Upper lobe of left lung (tissue), 6 donors: ENCODE measurements at places on chromosomes 7 and 10.
A peak's percentile ranks its signal among the peaks of the same experiment; 100 is the strongest.

DNA sequence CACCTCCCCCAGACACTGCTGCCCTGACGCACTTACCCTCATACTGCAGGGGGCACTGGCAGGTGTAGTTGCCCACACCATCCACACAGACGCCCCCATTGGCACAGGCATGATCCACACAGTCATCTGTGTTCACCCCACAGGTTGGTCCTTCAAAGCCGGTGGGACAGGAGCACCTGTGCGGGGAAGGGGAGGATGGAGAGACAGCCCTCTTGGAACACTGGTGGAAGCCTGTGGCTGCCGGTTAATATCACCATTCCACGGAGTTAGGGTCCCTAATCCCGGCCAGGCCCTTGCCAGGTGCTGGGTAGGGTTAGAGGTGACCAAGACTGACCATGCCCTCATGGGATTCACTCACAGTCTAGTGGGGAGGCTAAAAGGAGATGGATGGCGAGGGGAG, 171.8 kb downstream of the SLIT1 start:
- no peak overlapping the region for H3K27ac ChIP-seq
- H3K4me1 ChIP-seq: no peaks in the 10 kb centered on the region
- no peaks in the 10 kb centered on the region for H3K36me3 ChIP-seq
- H3K27me3 ChIP-seq: no peaks in the 10 kb centered on the region
- no peak for DNase-seq

DNA sequence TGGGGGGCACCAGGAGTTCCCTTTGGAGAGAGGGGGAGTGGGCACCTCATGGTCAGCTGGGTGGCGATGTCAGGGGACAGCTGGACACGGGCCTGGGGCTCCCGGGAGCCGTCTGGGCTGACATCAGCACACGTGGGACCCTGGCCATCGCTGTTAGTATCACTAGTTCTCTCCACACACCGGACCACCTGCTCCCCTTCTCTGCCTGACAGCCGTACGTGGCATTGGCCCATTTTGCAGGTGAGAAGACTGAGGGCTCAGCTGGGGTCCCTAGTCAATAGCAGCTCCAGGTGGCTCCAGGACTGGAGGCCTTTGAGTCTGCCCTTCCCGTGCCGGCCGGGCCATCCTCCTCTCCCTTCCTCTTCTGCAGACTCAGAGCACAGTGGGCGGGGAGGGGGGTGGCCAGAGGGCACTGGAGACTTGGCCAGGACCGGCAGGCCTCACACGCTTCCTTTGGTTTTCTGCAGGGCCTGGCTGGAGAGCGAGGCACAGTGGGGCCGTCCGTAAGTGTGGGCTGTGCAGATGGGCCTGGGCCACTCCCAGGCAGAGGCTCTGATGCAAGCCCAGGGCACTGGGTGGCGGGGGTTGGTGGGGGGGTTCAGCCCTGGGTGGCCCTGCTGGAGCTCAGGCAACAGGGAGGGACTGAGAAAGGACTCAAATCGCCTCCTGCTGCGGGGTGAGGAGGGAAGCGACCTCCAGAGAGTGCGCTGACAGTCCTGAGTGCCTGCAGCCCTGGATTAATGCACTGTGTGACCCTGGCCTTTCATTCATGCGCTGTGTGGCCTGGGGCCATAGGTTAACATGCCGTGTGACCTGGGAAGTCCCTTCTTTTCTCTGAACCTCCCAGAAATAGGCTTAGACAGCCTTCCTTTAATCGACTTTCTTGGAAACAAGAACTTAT, 78.2 kb downstream of the MYL10 start:
- no peak for DNase-seq
- H3K4me1 ChIP-seq: no peaks in the 10 kb centered on the region
- no peak overlapping the region for H3K4me3 ChIP-seq
- H3K27me3 ChIP-seq: no peaks in the 10 kb centered on the region
- H3K36me3 ChIP-seq: no peaks in the 10 kb centered on the region

DNA sequence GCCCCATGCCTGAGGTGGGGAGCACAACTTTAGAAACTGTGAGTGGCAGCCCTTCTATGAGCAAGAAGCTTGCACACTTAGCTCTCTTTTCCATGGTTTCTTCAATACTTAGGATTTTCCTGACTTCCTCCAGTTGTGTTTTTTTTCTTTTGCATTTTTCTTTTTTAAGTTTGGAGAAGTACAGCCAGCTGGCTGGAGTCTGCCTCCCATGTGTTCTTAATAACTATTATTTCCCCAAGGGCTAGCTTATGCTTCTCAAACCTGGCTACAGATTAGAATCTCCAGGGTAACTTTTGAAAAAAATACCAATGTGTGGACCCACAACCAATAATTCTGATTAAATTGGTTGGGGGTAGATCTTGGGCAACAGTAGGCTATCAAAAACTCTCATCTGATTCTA, 37.4 kb upstream of the MEOX2 start:
- no peaks in the 10 kb centered on the region for H3K36me3 ChIP-seq
- H3K27ac ChIP-seq: no peak overlapping the region
- no peak overlapping the region for H3K4me3 ChIP-seq
- DNase-seq: no peak

DNA sequence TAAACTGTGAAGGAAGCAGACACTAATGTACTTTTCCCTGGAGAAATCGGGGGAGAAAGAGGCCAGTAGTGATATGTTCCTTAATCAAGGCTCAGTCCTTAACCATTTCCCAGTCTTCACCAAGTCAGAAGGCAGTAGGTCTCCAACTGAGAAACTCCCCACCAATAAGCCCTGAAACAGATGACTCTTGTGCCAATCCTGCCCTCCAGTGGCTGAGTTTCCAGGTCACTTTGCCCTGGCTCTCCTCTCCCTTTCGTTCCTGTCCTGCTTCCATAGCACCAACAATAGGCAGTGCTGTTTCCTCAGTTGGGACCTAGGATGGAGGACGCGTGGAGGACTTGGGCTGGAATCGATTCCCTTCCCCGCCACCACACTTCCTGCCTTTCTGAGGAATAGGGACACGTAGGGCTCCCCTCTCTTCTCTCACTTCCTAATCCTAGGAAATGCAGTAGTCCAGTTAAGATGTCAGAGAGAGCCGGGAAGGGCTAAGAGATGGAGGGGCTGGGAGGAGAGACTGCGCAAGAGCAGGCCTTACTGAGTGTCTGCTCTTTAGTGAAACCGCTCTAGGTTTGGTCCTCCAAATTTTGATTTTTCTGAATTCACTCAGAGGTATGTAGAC, 23.4 kb downstream of the ATOH7 start:
- no peaks in the 10 kb centered on the region for H3K36me3 ChIP-seq
- DNase-seq: no peak
- H3K27me3 ChIP-seq: no peaks in the 10 kb centered on the region
- H3K4me1 ChIP-seq: no peaks in the 10 kb centered on the region
- no peak overlapping the region for H3K27ac ChIP-seq

- DNase-seq: no peak
- no peaks in the 10 kb centered on the region for H3K27me3 ChIP-seq
- no peaks in the 10 kb centered on the region for H3K4me1 ChIP-seq
- no peak overlapping the region for H3K27ac ChIP-seq
Measured at GRCh38 chr10:121131426-121132265, 280.5 kb downstream of the WDR11 start.

GRCh38 chr10:60424971-60425370, 35.3 kb upstream of the ANK3 start:
- H3K27ac ChIP-seq: no peak overlapping the region
- H3K4me1 ChIP-seq: no peaks in the 10 kb centered on the region
- no peak for DNase-seq
- no peaks in the 10 kb centered on the region for H3K27me3 ChIP-seq

DNA sequence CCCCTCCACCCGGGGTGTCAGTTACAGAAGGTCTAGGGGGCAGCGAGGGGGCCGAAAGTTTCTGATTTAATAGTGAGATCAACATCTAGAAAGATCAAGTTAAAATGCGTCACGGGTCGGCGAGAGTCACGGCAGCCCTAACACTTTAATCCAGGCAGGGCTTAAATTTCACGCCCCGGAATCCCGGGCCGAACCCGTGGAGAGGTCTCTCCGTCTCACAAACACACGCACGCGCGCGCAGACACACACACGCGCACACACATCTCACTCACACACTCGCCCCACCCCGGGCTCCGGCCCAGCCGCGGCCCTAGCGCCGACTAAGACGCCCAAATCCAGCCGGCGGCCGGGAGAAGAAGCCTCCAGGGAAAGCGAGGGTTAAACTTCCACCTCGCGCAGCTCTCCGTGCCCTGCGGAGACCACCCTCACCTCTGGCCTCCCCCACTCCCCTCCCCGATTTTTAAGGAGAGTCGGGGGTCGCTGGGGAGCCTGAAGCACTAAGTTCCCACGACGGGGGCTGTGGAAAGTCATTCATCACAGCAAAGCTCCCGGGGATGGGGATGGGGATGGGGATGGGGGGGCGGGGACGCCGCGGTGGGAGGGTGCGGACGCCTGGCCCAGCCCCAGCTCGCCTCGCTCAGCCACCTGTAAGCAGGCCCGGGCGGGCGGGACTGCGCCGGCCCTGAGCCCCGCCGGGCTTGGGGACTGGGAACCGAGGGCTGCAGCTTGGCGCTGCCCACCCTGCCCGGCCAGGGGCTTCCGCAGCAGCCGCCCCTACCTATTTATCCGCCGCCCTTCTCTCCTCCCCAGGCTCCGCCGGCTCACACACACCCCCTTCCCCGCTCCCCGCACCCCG, 1.6 kb downstream of the PDGFA start:
- peaks cover 23% of the 10 kb centered on the region for H3K27me3 ChIP-seq
- DNase-seq: peak; percentile 62
- no peaks in the 10 kb centered on the region for H3K36me3 ChIP-seq
- peak overlapping the region; percentile 84 for H3K27ac ChIP-seq

GRCh38 chr7:45670227-45670626, 96.1 kb downstream of the ADCY1 start:
- DNase-seq: no peak
- H3K27me3 ChIP-seq: no peaks in the 10 kb centered on the region
- H3K27ac ChIP-seq: no peak overlapping the region
- H3K4me1 ChIP-seq: no peaks in the 10 kb centered on the region
- no peak overlapping the region for H3K4me3 ChIP-seq

GRCh38 chr10:127694580-127695193, 42.3 kb upstream of the FOXI2 start:
- H3K4me3 ChIP-seq: no peak overlapping the region
- H3K4me1 ChIP-seq: no peaks in the 10 kb centered on the region
- no peaks in the 10 kb centered on the region for H3K36me3 ChIP-seq
- H3K27ac ChIP-seq: no peak overlapping the region

- DNase-seq: no peak
- no peaks in the 10 kb centered on the region for H3K36me3 ChIP-seq
- H3K4me1 ChIP-seq: no peaks in the 10 kb centered on the region
- no peaks in the 10 kb centered on the region for H3K27me3 ChIP-seq
- no peak overlapping the region for H3K27ac ChIP-seq
- no peak overlapping the region for H3K4me3 ChIP-seq
Measured at GRCh38 chr7:91537260-91538152, 273.3 kb downstream of the FZD1 start.

DNA sequence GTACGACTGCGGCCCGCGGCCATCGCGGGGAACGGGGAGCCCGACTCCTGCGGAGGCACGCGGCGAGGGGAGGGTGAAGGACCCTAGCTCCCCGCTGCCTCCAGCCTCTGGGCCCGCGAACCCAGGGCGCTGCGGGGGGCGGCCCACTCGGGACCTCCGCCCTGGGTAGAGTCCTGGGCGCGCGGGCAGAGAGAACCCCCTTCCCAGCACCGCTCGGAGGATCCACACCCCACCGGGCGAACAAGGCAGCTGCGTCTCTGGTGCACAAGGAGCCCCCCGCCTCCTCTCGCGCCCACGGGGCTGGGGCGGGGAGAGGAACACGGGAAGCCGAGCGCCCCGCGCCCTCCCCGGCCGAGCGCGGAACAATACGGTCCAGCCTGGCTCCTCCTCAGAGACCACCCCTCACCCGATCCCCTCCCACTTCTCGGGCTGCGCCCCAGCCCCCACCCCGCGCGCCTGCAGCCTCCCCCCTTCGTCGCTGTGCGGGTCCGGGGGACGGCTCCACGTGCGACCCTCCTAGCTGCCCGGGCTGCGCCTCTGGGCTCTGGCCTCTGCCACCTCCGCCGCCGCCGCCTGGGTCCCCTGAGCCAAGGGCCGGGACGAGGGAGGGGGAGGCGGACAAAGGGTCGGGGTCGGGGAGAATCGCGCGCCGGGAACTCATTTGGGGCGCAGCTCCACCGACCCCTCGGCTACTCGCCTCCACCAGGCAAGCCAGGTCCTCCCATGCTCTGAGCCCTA, at the start of gene WDR86:
WDR86 (minus strand) TSS at position 372 of the 738 bp plus-strand sequence. CDS start 449 bp downstream, outside the sequence.
- peak within 1 kb of the TSS; percentile 49 for H3K4me3 ChIP-seq
- DNase-seq: peak; percentile 86

DNA sequence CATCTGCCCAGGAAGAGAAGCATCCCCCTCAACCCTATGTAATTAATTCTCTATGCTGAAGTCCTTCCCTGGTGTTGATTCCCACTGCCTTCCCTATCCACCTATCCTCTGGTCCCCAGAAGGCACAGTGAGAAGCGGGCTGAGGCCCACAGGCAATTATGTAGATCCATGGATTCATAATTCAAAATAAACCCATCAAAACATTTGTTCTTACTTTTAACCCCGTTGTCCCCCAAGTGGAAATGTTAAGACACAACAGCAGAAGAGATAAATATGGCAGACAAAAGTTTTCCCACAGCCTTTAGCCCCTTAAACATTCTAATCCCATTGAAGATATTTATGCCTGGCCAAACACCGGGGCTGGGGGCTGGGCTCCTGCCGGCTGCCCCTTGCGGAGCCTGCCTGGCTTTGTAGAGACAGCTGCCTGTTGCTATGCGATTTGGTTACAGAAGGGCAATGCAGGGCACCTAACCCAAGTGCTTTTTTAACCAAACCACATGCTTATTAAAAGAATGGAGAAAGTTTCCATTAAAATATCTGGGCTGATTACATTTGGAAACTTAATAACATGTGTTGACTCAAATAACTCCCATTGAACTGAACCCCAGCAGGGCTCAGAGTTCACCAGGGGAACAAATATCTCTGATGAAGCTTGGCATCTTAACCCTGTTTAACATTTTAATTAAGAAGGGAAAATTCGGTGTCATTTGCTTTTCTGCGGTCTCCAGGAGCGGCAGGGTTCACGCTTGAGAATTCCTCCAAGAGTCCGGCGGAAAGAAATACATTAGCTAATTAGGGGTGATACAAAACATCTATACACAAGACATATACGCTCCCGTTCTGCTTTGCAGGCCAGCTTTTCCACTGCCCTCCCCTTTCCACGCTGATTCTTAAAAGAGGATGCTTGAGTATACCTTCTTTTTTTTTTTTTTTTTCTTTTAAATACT, 110.8 kb upstream of the FGFR2 start:
- H3K4me3 ChIP-seq: no peak overlapping the region
- DNase-seq: peak; percentile 29
- H3K27ac ChIP-seq: no peak overlapping the region
- H3K36me3 ChIP-seq: no peaks in the 10 kb centered on the region

DNA sequence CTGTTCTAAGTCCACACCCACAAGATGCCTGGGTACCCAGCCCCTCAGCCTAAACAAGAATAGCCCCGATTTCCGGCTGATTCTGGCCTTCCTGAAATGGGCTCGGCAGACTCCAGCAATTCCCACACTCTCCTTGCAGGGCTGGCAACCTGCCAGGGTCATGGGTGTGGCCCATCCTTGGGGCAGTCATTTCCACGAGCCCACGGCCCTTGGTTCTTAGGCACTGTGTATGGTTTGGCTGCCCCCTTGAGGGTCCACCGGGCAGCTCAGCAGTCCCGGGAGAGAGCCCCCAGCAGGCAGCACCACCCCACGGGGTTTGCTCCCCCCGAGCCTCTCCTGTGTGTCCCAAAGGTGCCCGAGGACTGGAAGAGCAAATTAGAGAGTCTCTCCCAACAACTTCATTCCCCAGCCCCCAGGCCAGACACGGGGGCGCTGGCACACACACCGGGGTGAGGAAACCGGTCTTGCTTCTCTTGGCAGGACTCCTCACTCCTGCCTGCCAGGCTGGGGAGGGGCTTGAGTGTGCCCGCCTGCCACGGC, 142.2 kb downstream of the EMX2 start:
- H3K27ac ChIP-seq: no peak overlapping the region
- DNase-seq: peak; percentile 39
- no peaks in the 10 kb centered on the region for H3K36me3 ChIP-seq
- peaks cover 9% of the 10 kb centered on the region for H3K4me1 ChIP-seq
- no peaks in the 10 kb centered on the region for H3K27me3 ChIP-seq
